Stimulated activated CD8-positive, alpha-beta memory T cell treated with anti-CD3 and anti-CD28 coated beads, Interleukin-2, amount 100 ng/mL, for 1 hour (primary cell): ENCODE measurements at places on chromosomes 3 and 15.
A peak's percentile ranks its signal among the peaks of the same experiment; 100 is the strongest.

- no peak for DNase-seq
These were observed 1.4 kb upstream of the ISG20 start for GRCh38 chr15:88637436-88637835.

DNA sequence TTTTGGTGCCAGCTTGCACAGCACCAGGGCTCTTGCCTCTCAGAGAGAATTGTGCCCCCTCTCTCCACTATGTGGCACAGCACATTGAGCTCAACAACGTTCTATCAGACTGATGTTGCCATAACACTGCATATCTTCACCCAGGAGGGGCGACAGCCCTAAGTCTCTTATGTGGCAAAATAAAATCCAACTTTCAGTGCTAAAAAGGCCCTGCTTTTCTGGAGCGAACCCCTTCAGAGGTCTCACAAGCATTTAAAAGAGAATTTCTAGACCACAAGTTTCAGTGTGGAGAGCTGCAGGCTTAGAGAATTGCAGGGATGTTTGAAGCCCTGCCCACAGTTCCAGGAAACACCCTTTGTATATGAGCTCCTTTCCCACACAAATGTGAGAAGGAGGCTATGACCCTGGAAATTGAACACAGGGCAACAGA lies 85.5 kb downstream of the LIPC start:
- no peak for DNase-seq

DNA sequence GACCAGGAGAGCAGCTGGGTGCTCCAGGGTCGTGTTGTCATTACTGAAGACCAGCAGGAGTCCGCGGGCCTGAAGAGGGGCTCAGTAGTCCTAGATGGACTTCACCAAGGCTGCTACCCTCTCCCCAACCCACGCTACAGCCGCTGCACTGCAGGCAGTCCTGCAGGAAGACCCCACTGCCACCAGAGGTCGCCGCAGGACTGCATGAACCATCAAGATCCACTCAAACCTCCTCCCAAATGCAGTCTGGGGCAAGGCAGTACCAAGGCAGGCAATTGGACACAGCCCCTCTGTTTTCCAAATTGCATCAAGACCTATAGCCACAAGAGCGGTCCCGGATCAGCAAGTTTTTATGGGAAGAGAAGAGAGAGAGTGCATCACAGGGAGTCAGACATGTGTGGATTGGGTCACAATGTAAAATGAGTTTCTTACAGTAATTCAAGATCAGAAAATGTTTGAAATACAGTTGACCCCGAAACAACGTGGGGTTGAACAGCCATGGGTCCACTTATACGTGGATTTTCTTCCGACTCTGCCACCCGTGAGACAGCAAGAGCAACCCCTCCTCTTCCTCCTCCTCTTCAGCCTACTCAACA lies 46.7 kb downstream of the DZIP1L start:
- peak; percentile 50 for DNase-seq

- no peak for DNase-seq
These were observed 180.5 kb downstream of the RSL24D1 start for GRCh38 chr15:55016225-55016624.

DNA sequence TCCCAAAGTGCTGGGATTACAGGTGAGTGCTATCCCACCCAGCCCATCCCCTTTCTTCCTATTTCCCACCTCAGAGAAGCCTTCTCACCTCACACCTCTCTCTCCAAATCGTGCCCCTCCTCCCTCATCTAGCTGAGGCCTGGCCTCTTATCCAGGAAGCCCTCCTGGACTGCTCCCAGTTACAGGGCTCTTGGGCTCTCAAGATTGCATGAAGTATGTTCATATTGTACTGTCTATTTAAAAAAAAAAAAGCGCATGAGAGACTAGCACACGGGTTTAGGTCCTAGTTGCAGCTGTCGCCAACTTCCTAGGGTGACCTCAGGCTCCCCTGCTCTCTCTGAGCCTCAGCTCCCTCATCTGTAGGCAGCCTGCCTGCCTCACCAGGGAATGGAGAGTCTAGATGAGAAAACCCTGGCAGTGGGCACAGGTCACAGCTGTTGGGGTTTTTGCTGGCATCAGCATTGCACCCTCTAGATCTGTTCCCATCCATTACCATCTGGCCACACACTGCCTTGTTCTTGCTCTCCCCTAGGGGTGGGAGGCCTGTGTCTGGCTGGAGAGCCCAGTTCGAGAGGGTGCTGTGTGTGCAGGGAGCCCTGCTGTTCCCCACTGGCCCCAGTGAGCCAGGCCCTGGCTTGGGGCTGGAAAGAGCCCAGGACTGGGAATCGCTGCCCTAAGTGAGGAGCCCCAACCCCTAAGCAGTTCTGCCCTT lies 24.2 kb upstream of the C15orf39 start:
- no peak for DNase-seq

GRCh38 chr3:42165211-42165610 lies 74.1 kb downstream of the TRAK1 start:
- DNase-seq, result no peak

GRCh38 chr3:125647318-125648014 lies 52.2 kb upstream of the OSBPL11 start:
- DNase-seq, result no peak

DNA sequence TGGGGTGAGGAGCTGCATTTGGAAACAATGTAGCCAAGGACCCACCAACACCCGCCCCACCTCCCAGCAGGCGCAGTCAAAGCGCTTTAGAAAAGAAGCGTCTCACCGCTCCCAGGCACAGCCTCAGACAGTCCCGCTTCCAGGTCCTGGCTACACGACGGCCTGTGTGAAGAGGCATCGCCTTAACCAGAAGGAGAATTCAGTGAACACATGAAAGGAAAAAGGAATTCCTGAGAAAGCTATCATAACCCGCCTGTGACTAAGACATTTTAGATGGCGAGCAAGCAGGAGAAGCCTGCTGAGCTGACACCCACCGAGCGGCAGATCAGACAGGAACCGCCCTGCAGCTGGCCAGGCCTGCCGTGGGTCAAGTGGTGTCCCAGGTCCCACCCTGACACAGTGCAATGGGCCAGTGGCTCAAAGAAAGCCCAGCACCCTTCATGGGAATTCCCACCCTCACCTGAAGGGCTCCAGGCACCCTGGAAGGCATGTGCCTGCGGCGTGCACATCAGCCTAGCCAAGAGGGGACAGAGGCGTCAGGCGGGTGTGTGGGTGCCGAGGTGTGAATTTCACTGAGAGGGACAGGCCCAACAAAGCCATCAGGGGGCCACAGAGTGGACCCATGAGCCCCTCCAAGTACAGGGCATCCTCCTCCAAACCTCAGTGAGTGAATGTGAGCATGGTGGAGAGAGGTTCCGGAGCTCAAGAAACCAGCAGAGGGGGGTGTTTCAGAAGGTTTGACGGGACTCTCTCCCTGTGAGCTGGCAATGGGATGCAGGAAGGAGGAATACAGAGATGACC lies 144.8 kb downstream of the NSMCE3 start:
- no peak for DNase-seq

- no peak for DNase-seq
These were observed 81.1 kb downstream of the XXYLT1 start for GRCh38 chr3:195189821-195190220.

DNA sequence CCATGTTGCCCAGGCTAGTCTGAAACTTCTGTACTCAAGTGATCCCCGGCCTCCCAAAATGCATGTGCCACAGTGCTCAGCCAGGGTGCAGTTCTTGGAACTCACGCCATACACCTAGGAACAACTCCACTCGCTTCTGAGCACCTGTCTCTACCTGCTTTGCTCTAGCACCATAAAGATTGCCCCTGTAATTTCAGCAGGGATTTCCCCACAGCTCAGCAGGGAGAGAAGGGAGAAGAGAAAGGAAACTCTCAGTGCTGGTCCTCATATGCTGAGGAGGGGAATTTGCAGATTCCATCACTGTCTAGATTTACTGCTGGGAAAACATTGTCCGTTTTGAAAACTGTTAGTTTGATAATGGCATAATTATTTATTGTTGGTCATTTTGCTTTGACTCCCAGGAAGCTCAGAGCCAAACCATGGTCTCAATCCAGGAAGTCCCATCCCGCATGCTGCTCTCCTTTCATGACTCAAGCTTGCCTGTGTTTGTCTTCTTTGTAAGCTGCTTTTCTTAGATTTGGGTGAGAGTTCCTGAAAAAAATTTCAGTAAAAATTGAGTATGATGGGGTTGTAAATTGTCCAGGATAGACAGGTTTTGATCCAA lies 24.2 kb downstream of the TRIM71 start:
- DNase-seq, result no peak

GRCh38 chr3:61979638-61980037 lies 393.7 kb downstream of the FEZF2 start:
- no peak for DNase-seq

DNA sequence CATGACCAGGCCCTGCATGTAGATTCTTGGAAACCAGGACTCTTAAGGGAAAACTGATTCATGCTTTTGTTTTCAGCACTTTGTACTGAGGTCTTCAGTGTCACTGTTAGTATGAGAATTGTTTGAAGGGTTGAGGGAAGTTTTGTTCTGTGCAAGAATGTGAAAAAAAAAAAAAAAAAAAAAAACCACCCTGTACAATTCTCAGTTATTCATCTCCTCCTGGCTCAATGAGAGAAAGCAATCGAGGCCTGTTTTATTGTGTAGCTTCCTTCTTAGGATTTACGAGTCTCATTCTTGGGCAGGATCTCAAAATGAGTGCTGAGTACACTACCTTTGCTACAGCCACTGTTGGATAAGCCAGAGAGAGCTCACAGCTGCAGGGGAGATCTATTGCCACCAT lies 469.5 kb downstream of the CNTN4 start:
- DNase-seq, result no peak

DNA sequence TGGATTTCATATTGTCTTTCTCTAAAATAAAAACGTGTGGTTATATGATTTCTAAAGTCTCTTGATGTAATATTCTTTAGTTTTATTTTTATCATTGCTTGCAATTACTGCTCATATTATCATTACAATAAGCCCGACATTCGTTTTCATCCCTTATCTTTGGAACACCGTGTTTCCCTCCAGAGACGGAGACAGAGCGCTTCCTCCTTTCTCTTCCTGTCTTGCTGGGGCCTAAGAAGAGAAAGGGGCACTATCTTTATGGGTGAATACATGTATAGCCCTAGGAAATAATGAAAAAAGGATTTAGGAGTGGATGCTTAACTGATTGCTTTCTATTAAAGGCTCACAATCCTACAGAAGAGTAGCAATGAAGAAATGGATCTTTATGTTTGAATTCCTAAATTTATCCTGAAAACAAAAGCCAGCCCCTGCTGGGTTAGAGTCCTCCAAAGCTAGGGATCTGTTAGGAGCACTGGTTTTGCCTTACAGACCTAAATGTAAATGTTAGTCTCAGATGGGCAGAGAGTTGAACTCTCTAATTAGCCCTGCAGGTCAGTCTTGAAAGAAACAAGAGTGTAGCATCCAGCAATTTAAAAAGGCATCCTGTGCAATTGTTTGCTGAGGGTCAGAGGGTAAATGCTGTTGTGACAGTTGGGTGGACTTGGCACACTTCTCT lies 145.1 kb downstream of the TP63 start:
- no peak for DNase-seq

- no peak for DNase-seq
These were observed 6.1 kb upstream of the DGKG start for GRCh38 chr3:186368176-186368575.

DNA sequence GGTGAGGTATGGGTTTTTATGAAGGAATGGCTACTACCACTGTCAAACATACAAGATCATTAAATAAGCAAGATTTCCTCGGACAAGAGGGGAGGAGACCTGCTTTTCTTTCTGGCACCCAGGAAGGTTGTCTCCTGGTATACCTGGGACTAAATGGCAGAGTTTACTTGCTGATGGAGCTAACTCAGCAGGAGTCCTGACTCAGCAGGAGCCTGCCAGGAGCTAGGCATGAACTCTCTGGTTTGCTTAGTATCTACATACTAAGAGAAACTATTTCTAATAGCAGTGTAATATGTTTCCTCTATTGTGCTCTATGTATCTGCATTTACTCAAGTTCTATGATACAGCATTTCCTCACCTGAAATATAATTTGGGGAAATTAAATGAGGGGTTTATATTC lies 404.2 kb downstream of the RSL24D1 start:
- no peak for DNase-seq

GRCh38 chr3:71753701-71754609 lies at the start of gene GPR27:
Gene GPR27, plus strand, starts transcription at chr3:71753855. Its CDS starts 195 bp downstream, at chr3:71754050.
- DNase-seq, result no peak

GRCh38 chr3:47752716-47753115 lies 29.0 kb downstream of the SMARCC1 start:
- no peak for DNase-seq

- no peak for DNase-seq
These were observed 821 bp downstream of the LINS1 start for GRCh38 chr15:100601163-100601562.

DNA sequence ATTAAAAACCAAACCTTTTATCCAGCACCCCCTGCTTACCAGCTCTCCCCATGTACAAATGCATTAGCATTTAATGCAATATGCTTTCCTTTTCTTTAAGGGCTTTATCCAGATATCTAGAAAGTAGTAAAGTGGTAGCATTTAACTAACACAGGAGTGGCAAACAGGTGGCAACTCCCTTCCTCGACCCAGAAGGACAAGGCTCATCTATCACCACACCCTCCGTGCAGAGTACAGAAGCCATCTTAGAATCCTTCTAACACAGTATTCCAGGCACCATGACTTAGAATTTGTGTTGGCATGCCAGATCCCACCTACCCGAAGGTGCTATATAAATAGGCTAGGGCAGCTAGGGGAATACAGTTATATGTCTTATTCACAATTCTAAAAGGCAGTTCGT lies 148.6 kb upstream of the NSMCE3 start:
- DNase-seq, result no peak

- DNase-seq, result no peak
These were observed 81.3 kb downstream of the KCNAB1 start for GRCh38 chr3:156201411-156202405.

- DNase-seq, result no peak
These were observed 199.4 kb upstream of the TTC14 start for GRCh38 chr3:180402471-180403073.

DNA sequence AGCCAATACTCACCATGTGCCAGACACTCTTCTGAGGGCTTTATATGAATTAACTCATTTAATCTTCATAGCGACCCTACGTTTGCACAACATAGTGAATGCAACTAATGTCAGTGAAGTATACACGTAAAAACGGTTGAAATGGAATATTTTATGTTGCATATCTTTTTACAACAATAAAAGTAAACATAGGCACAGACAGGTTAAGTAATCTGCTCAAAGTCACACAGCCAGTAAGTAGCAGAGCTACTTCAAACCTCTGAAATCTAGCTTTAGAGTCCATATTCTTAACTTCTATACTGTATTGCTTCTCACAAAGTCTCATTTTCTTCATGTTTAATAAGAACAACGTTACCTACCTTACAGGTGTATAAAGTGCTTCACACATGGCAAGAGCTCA lies 1.6 kb downstream of the SEC11A start:
- no peak for DNase-seq

DNA sequence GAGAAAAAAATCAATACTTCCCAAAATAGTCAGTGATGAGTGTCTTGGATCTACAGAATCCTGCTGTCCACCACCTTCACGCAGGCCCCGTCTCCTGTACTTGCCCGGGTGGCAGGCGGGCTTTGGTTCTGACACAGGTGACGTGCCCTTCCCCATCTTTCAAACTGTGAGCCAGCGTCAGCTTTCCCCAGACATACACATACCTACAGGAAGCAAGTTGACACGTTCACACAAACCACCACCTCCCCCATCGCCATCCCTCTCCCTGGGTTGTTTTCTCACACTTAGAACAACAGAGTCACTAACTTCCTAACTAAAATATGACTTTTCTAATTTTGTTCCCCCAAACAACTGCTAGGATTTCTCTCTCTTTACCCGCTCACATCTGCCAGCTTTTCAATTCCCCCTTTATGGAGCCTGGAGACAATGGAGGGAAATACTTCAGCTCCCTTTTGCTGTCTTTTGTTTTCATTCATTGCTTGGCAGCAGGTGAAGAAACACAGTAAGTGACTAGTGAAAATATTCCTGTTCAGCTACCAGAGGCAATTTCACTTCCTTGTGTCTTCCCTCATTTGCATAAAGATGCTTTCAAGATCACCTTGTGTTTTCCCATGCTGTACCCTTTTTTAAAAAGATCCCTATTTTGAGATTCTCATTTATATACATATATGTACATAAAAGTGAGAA lies 248.3 kb downstream of the SLCO3A1 start:
- no peak for DNase-seq
